Activated T-helper 2 cell treated with anti-CD3 and anti-CD28 coated beads, Interferon-gamma antibody, Interleukin-2, Interleukin-4, amounts not matched to agents 10 μg/mL and 5 μg/mL and 100 μg/mL, durations not matched to agents 14 hours and 24 hours and 36 hours (primary cell): ENCODE measurements at places on chromosomes 1 and 21.

DNA sequence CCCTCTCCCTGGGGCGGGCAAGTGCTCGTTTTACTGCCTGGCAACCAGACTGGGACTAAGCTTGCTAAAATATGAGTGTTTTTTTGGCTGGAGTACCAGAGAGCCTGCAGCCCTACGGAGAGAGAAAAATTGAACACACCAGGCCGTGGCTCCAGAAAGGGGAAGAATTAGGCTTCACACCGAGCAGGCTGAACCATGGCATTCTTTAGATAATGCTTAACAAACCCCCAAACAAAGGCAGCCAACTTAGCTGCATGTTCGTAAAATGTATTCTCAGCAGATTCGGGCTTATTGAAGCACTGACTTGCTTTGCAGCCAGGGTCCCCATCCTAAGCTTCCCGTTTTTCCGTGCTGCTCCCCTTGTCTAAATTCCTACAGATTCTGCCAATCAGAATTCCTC, 76.6 kb downstream of the LMX1A start:
- DNase-seq = no peak

GRCh38 chr1:172408958-172409357, 11.5 kb upstream of the C1orf105 start:
- DNase-seq = no peak

DNA sequence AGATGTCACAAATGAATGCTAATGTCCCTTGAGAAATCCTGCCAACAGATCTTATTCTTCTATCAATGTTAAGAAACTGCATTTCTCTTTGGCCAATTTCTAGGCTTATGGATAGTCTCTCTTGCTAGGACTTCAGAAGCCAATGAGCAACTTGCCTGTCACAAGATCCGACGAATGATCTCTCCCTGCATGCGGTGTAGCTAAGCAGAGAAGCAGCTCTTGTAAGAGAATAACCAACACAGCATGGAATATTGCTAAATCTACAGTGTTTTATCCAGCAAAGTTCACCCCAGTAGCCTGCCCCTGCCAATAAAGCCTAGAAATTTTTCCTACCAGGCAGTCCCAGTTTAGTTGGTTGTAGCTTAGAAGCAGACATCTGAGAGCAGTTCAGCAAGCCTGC, 2.1 kb upstream of the SLC44A5 start:
- no peak for DNase-seq

- no peak for DNase-seq
Measured at GRCh38 chr1:31258581-31258980, 18.9 kb upstream of the NKAIN1 start.

DNA sequence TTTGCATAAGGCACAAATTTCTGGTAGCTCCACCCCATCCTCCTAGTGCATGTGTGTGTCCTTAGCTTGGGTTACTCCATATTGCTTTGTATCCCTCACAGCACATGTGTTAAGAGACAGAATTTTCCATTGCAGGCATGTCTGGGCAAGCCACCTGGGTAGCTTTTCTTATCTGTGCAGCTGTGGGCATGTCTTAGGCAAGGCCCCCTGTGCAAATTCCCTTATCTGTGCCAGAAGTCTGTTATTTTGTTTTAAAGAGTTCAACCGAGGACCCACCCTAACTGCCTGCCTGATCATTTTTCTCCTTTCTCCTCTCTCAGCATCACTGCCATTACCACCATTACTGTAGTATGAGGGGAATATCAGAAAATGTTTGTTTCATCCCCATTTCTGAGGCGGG, 131.9 kb downstream of the CYYR1 start:
- DNase-seq = no peak

DNA sequence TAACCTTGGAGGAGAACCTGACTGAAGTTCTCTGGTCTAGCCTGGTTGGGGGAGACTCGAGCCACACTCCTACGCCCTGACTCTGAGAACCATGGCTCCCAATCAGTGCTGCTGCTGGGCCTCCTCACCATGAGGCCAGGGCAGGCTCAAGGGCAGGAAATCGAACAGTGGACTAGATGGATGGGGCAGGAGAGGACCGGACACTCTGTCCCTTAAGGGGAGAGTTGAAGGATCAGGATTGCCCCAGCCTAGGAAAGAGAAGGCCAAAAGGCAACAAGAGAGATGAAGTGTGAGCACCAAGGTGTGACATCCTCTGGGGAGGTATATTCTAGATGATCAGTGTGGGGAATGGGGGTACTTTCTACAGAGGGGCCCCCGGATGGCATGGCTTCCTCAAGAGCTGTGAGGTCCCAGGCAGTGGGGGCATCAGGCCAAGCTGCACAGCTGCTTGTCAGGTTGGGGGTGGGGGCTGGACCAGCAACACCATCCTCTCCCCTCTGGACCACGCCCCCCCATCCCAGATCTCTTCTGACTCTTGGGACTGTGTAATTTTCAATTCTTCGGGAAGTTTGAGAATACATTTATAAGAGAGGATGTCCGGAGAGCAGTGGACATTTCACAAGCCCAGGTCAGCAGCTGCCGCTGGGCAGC, 34.0 kb downstream of the MX1 start:
- no peak for DNase-seq

DNA sequence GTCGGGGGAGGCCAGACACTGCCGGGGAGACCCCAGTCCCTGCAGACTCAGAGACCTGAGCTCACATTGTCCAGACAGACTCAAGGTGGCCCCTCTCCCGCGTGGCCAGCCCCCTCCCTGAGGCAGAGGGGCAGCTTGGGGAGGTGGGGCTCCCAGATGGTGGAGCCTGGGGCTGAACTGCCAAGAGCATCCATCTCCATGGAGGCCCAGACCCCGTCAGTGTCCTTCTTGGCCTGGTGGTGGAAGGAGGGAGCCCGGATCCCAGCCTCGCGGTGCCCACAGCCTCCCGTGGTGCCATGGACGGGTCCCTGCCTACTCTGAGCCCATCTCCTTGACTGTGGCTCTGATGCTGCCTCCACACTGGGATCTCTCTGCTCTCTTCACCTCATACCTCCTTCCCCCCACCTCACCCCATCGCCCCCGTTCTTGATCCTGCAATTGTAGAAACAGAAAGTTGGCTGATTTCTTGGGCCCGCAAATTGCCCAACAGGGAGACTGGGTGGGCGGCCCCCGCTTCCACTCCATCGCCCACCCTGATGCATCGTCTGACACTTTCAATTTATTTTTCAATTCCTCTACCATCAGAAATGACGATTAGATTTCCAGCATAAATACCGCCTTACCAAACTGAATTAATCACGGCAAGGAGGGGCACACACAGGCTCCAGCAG, 348.9 kb downstream of the MATN1 start:
- no peak for DNase-seq

GRCh38 chr1:117695796-117696490, 90.1 kb downstream of the TENT5C start:
- DNase-seq = no peak
